ENCODE measurements at places on chromosomes 4 and X.

GRCh38 chr4:147138171-147138570, 192.5 kb upstream of the TTC29 start:
- no peak for DNase-seq

- DNase-seq: no peak
Measured at GRCh38 chr4:187436251-187436650, 559.3 kb upstream of the ZFP42 start.

- no peak for DNase-seq
Measured at GRCh38 chr4:114041117-114041475, 61.6 kb upstream of the ARSJ start.

DNA sequence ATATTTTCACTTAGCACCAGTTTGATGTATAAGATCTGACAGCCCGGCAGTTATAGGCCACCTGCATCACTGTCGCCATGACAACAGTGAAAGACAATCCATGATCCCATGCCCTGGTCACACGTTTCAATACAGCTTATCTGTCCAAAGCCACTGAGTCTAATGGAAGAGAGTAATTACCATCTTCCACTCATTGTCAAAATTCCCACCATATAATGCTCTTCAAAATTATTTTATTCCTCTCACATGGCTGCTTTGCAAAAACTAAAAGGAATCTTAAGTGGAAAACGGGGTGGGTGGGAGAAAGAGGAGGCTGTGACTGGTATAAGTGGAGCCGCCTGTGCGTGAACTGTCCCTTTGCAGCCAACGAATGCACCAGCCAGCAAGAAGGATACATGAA, 44.2 kb downstream of the MAML3 start:
- DNase-seq: no peak

GRCh38 chrX:133544115-133544514, 128.8 kb upstream of the GPC4 start:
- DNase-seq: no peak

DNA sequence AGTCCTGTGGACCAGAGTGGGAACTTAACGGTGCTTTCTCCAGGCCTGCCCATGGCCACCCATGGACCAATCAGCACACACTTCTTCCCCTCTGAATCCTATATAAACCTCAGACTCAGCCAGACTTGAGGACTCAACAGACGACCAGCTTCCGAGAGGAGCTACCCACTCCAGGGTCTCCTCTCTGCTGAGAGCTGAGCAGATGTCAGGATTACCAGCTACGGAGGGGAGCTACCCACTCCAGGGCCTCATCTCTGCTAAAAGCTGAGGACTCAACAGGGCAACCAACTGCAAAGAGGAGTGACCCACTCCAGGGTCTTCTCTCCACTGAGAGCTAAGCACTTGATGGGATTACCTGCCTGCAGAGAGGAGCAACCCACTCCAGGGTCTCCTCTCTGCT, 80.0 kb upstream of the DDX60 start:
- DNase-seq: no peak

- DNase-seq: no peak
Measured at GRCh38 chr4:19941434-19941833, 310.3 kb upstream of the SLIT2 start.

DNA sequence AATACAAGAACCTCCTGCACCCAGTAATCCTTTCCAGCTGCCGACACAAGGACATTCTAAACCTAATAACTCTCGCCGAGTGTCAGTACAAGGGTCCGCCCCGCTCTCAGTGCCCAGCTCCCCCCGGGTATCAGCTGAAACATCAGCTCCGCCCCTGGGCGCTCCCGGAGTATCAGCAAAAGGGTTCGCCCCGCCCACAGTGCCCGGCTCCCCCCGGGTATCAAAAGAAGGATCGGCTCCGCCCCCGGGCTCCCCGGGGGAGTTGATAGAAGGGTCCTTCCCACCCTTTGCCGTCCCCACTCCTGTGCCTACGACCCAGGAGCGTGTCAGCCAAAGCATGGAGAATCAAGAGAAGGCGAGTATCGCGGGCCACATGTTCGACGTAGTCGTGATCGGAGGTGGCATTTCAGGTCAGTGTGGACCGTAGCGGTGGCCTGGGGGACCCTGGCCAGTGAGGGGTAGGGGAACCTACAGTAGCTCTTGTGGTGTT, at the start of gene MAOA:
Gene MAOA, plus strand, starts transcription at position 295 of the 490 bp plus-strand sequence. Its CDS starts 43 bp downstream, at position 338.
- no peak for DNase-seq

All from activated T-helper 9 cell treated with anti-CD3 and anti-CD28 coated beads, Interleukin-2, amount 50 U/mL, for 16 hours (primary cell).